Activated T-cell treated with anti-CD3 and anti-CD28 coated beads for 4 hours (primary cell): ENCODE measurements at places on chromosomes 2 and 18.

DNA sequence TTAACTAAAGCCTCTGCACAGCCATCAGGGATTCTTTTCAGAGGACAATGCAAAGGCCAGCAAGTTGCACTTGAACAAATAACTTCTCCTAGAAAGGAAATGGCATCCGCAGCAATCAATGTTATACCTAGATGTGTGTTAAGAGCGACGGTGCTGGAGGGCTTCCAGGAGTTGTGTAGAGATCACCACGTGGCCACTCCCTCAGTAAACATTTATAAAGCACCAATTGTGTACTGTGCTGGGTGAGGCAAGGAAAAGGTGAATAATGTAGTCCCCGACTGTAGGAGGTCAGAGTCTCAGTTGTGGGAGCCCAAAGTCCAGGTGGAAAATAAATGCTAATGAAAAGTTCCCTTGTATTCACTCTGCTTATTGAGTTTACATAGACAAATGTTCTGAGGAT, 135.0 kb downstream of the ALK start:
- no peak for DNase-seq

DNA sequence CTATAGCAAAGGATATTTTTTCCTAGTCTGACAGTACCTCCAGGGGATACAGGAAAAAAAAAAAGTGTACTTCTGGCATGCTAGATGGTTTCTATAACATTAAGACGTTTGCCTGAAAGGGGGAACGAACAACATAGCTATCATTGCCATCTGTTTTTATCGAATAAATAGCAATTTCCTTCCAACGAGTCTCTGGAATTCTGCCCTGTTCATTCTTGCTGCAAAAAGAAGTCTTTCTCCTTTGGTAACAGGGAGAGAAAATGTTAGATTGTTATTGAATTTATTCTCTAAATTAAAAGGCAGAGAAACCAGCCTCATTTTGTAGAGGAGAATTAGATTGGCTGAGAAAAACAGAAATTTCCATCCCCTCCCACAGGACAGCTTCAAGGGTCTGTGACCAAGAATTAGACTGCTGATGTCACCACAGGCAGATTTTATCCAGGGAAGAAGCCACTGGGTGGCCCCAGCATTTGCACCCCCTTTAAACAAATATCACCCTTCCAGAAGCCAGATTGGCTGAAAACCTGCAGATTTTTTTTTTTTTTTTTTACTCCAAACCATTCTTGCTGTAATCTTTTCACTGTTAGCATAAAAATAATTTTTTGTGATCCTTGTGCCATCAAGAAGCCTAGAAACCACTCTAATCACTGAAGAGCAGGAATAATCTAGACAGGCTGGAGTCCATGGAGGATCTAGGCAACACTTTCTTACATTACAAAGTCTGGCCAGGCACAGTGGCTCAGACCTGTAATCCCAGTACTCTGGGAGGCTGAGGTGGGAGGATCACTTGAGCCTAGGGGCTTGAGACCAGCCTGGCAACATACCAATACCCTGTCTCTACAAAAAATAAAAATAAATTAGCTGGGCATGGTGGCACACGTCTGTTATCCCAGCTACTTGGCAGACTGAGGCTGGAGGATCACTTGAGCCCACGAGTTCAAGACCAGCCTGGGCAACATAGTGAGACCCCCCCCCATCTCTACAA, 12.0 kb downstream of the WDFY1 start:
- DNase-seq, result no peak

- DNase-seq, result no peak
Measured at GRCh38 chr2:38201784-38202183, 125.8 kb upstream of the CYP1B1 start.

- DNase-seq, result no peak
Measured at GRCh38 chr18:60406721-60407120, 34.1 kb upstream of the MC4R start.

GRCh38 chr2:102367331-102367971, 11.9 kb downstream of the IL18R1 start:
- DNase-seq, result no peak

- DNase-seq, result no peak
Measured at GRCh38 chr2:38076152-38076709, 280 bp upstream of the CYP1B1 start.

- DNase-seq, result no peak
Measured at GRCh38 chr2:31397094-31397493, 17.4 kb downstream of the XDH start.

DNA sequence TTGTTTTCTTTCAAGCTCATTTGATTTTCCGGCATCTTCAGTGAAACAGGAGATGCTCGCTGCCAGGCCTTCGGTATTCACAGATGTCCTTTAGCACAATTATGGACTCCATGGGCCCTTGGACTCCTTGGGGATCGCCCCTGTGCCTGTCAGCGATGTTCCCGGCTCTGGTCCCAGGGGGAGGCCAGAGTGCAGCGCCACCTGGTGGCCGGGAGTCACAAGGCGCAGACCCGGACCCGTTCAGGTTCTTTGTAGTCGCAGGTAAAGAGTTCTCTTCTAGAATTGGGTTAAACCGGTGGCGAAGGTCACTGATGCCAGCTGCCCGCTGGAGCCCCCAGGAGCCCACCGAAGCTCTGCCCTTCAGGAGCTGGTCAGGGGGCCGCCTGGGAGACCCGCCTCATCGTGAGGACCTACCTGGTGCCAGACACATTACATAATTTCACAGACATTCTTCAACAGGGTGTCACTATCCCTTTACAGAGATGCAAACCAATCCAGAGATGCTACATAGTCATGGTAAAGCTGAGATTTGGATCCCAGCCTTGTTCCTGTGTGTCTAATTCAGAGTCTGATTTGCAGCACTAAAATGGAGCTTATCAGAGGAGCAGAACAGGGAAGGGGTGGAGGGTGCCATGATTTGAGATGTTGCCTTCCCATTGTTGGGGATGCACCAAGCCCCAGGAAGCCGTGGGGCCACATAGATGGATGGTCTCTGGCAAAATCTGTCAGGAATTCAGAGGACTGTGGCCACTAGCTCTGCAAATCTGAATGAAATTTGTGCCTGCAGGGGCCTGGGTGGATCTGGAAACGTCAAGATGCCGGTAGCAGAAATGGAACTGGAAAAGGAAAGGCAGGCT, 6.0 kb upstream of the INPP5D start:
- peak; percentile 67 for DNase-seq

DNA sequence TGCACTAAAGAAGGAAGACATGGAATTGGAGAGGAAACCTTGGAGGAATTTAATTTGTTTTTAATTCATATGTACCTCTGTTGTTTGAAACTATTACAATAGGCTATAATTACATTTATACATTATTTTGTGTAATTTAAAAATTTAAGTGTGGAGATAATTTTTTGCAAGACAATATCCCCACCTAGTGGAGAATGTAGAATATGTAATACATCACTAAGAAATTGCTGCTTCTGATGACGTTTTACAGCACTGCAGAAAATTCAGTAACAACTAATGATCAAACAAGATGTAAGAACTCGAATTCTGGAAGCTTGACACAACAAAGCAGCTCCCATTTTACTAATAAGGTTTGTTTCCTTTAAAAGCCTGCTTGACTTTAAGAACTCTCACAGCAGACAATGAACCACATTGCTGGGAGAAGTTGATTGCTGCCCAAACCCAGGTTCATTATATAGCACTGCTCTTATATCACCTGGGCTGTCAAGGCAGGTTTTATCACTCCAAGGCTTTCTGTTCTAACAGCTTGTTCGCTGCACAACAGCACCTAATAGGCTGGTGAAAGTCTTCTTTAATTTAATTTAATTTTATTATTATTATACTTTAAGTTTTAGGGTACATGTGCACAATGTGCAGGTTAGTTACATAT, 53.4 kb downstream of the THADA start:
- DNase-seq, result no peak

- no peak for DNase-seq
Measured at GRCh38 chr2:160674146-160674750, 180.6 kb upstream of the RBMS1 start.

GRCh38 chr2:28390746-28391563, 1.7 kb upstream of the FOSL2 start:
- DNase-seq, result no peak

GRCh38 chr18:32764611-32765244, 8.1 kb downstream of the KLHL14 start:
- DNase-seq, result no peak

DNA sequence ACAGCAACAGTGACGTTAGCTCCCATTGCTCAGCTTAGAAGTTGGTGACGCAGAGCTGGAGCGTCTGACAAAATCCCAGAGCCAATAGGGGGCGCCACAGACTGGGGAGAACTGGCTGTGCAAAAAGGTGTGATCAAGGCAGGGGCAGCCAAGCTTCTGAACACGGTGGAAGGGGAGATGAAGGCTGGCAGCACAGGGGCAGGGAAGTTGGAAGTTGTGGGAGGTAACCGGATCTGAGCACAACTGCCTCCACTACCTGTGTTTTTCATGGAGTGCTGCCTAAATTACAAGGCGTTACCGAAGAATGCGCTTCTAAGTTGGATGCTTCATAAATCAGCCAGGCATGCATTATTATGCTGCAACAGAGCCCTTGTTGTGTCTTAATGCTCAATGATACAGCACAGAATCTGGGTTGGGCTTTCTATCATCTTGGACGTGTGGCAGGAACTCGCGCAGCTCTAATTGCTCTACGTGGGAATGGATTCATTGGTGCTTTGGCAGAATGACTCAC, 370.0 kb downstream of the SLC4A3 start:
- DNase-seq, result no peak

GRCh38 chr2:83782122-83782521, 677.0 kb downstream of the SUCLG1 start:
- no peak for DNase-seq

GRCh38 chr2:159262226-159262625, 24.3 kb downstream of the WDSUB1 start:
- no peak for DNase-seq

DNA sequence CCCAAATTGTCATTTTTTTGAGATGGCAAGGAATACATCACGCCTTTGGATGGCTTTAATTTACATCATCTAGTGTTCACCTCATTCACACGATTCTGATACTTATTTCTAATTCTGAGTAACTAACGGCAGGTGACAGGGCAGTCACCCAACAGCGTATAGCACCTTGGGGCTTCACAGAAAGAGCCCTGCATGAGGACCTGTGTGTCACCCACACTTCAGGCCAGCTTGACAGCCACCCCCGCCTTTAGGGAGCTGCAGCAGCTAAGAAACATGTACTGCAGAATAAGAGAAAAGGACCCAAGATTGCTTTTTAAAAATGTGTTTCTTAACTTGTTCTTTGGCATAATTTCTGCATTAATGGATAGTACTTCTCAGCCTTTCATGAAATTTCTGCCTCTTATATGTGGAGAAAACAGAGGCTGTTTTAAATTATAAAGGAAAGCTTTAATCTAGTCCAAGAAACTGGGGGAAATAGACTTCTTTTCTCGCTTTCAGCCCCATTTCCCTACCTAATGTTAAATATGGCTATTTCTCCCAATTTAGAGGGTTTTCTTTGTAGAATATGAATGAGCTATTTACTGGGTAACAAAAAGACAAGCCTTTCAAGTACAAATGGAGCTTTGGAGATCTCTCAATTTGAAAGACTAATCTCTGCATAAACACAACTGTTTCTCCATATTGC, 245.1 kb downstream of the LDLRAD4 start:
- DNase-seq, result no peak

DNA sequence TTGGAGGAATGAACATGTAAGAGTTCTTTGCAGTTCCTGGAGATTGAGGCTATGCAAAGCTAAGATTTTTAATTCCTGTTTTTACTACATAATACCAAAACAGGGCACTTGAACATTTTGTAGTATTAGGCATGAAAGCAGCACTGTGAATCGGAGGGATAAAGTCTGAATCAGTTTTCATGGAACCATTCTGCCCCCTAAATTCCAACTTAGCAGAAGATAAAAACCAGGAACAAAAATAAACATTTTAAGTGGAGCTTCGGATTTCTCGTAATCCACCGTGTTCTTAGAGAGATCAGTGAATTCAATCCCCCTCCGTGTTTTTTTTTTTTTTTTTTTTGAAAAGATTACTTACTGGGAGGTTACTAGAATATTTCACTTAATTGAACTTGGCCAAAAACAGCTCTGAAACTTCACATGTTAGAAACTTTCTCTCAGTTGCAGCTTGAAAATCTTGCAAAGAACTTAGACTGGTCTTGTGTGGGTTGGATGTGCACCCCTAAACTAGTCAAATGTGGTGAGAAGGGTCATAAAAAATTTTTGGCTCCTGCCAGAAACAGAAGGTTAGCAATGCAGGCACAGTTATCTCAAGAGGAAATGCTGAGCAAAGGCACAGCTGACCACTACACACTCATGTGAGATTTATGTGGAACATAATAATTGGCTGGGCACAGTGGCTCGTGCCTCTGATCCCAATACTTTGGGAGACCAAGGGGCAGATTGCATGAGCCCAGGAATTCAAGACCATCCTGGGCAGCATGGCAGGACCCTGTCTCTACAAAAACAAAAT, 145.4 kb upstream of the RNF152 start:
- DNase-seq, result no peak

GRCh38 chr2:16335604-16335930, 330.1 kb downstream of the CYRIA start:
- DNase-seq, result no peak

DNA sequence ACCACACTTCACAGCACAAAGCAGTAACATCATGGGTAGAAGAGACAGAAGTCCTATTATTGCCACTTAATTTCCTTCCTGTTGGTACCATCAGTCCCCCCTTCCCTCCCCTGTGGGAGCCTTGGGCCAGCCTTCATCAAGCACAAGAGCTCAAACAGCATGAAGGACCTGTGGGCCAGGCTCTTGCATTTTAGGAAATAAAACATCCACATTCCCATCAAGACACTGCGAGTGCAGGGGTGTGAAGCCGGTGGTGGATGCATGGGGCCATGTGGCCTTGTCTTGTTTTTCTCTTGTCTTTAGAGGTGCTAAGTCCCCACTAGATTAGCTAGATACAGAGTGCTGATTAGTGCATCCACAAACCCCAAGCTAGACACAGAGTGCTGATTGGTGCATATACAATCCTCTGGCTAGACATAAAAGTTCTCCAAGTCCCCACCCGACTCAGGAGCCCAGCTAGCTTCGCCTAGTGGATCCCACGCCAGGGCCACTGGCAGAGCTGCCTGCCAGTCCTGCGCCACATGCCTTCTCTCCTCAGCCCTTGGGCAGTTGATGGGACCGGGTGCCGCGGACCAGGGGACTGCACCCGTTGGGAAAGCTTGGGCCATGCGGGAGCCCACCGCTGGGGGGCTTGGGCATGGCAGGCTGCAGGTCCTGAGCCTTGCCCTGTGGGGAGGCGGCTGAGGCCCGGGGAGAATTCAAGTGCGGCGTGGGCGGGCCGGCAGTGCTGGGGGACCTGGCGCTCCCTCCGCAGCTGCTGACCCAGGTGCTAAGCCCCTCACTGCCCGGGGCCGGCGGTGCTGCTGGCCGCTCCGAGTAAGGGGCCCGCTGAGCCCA, 14.7 kb upstream of the PXDN start:
- DNase-seq, result no peak

GRCh38 chr18:57122936-57123510, 23.9 kb upstream of the BOD1L2 start:
- DNase-seq, result no peak

DNA sequence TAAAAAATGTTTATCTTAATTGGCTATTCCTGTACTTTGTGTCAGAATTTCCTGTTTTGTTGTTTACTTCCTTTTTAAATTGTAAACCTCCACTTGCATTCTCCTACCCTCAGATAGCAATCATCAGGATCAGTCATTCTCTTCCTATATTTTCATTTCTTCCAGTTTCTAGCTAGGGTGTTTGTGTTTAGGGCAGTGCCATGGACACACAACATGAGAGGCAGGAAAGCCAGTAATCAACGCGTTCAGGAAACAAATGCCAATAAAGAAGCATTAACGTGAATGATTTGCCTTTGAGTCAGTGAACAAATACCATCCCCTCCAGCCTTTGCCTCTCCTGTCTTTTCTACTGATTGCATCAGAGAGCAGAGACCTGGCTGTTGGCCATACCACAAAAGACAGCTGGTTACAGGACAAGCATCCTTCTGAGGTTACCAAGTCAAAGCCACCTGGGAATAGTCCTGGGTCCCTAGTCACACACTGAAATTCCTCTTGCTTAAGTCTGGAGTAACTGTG, 56.7 kb upstream of the FHL2 start:
- DNase-seq, result no peak
